ENCODE measurements at places on chromosomes 2 and 18.

DNA sequence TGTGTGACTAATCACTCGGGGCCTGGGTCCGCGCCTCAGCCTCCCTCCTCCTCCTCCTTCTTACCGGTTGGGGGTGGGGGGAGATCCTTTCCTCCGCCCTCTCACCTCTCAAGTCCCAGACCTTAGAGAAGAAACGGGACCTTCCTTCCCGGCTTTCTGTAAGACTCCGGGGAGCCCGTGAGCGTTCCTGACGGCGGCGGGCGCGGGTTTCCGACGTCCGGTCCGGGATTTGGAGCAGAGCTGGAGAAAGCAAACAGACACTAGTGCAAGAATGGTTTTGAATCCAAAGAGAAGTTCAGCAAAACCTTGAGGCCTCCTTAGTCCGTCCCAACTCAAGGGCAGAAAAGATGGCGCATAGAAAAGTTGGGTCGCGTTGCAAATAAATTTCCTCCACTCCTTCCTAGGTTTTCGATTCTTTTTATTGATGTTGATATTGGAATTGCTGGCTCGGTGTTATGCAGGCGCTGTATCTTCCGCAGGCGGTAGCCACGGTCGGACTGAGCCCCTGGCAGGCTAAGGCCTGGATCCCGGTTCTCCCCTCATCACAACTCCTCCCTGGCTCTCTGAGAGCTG lies 2.0 kb downstream of the DLX1 start:
- DNase-seq: no peak

GRCh38 chr2:2036686-2037085 lies 292.4 kb upstream of the PXDN start:
- DNase-seq: no peak

GRCh38 chr2:235319095-235319494 lies 174.7 kb upstream of the AGAP1 start:
- no peak for DNase-seq

DNA sequence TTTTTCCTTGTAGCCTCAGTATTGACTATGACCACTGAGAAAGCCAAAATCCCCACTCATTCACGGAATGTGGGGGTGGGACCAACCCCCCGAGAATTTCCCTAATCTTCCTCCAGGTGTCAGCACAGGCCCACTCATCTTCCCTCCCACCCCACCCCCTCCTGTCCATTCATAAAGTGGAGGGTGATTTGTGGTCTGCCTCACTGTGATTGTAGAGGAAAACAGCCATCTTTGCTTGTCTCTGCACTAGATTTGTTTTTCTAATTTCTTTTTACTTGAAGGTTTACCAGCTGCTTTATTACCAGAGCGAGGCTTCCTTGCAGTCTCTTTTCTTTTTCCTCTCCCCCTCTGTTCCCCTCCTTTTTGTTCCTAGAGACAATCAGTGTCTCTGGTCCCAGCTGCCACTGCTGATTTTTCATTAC lies 171.8 kb downstream of the ICOS start:
- DNase-seq: no peak

DNA sequence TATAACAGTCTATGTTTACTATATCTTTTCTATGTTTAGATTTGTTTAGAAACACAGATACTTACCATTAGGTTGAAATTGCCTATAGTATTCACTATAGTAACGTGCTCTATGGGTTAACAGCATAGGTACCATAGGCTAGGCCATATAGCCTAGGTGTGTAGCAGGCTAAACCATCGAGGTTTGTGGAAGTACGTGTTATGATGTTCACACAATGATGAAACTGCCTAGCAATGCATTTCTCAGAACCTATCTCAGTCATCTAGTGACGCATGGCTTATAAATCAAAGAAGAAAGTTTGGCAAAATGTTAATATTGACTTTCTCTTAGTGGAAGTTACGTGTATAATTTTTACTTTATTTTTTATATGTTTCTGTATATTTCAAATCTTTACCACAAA lies 466.2 kb upstream of the NRP2 start:
- DNase-seq: no peak

- DNase-seq: no peak
These were observed 20.1 kb downstream of the ASAP2 start for GRCh38 chr2:9226458-9227380.
